ENCODE measurements at places on chromosomes 13 and 19. TPM values are rescaled to one million over a fixed set of nuclear protein-coding genes. Genes with fewer than 3 reads are reported as not detected.

Gene URAD
- not detected for total RNA-seq

Gene KLK7
- not detected for total RNA-seq

Gene CHST8
- total RNA-seq = not detected

Gene CLEC4G
- 0.49 TPM for total RNA-seq

Gene SARS2
- total RNA-seq = 6.3 TPM

Gene C5AR1
- 37.6 TPM for total RNA-seq

- DNase-seq = no peak
- H3K4me1 ChIP-seq = peaks cover 8% of the 10 kb centered on the region
- H3K4me3 ChIP-seq = no peak overlapping the region
- H3K27ac ChIP-seq = no peak overlapping the region
Observed at GRCh38 chr13:75307370-75307949, 174.5 kb downstream of the TBC1D4 start.

DNA sequence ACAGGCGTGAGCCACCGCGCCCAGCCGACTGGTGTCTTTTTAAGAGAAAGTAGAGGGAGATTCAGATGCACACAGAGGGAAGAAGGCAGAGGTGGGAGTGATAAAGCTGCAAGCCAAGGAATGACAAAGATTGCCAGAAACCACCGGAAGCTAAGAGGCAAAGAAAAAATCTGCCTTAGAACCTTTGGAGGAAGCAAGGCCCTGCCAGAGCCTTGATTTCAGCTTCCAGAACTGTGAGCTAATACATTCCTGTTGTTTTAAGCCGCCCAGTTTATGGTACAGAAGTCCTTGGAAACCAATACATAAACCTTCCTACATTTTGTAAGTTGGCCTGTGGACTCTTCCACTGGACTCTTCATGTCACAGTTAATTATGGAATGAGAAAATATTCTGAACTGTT lies 71.7 kb upstream of the SOX21 start:
- H3K27ac ChIP-seq = no peak overlapping the region
- no peaks in the 10 kb centered on the region for H3K4me1 ChIP-seq
- H3K4me3 ChIP-seq = no peak overlapping the region
- DNase-seq = no peak

- no peaks in the 10 kb centered on the region for H3K27me3 ChIP-seq
- H3K4me1 ChIP-seq = peaks cover 7% of the 10 kb centered on the region
- H3K27ac ChIP-seq = no peak overlapping the region
- H3K36me3 ChIP-seq = peaks cover 64% of the 10 kb centered on the region
- H3K4me3 ChIP-seq = no peak overlapping the region
Observed at GRCh38 chr19:49799271-49799797, 13.8 kb downstream of the FUZ start.

DNA sequence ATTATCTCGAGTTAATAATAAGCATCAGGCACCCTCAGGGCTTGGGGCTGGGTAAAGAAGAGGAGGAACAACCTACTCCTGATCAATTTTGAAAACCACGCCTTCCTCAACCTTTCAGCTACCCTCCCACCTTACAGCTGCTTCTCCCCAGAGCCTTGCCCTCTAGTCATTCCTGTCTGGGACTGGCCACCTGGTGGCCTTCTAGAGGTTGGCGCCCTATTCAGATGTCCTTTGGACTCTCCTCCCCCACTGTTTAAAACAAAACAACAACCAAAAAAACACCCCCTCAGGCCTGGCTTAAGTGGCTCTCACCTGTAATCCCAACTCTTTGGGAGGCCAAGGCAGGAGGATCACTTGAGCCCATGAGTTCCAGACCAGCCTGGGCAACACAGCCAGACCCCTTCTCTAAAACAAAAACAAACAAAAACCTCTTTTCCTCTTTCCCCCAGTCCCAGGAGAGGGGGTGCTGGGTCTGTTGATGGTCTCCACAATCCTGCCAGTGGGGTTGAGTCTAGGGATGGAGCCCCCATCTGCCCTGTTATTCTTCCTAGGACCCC lies 62.3 kb downstream of the CCDC70 start:
- H3K4me1 ChIP-seq = no peaks in the 10 kb centered on the region
- no peak for DNase-seq
- no peaks in the 10 kb centered on the region for H3K27me3 ChIP-seq
- H3K27ac ChIP-seq = no peak overlapping the region

- H3K36me3 ChIP-seq = no peaks in the 10 kb centered on the region
- no peak overlapping the region for H3K27ac ChIP-seq
- no peak for DNase-seq
- H3K27me3 ChIP-seq = no peaks in the 10 kb centered on the region
- H3K4me1 ChIP-seq = no peaks in the 10 kb centered on the region
Observed at GRCh38 chr19:54352041-54352440, 12.7 kb downstream of the LAIR1 start.

DNA sequence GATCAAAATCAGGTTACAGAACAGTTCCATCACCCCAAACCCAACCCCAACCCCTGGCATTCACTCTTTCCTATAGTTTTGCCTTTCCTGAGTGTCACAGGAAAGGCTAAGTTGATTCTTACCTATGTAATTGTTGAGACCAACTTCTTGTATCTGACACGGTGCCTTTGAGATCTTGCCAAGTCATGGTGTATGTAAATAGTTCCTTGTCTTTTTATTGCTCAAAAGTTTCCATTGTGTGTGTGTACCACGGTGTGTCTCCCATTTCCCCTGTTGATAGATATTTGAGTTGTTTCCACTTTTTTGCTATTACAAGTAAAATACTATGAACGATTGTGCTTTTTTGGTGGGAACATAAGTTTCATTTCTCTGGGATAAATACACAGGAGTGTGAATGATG lies 3.3 kb upstream of the IGFL2 start:
- H3K4me3 ChIP-seq = no peak overlapping the region
- H3K27ac ChIP-seq = no peak overlapping the region
- no peak for DNase-seq
- no peaks in the 10 kb centered on the region for H3K36me3 ChIP-seq
- no peaks in the 10 kb centered on the region for H3K4me1 ChIP-seq
- peaks cover 4% of the 10 kb centered on the region for H3K27me3 ChIP-seq

- H3K27me3 ChIP-seq = no peaks in the 10 kb centered on the region
- no peak overlapping the region for H3K27ac ChIP-seq
- H3K4me1 ChIP-seq = no peaks in the 10 kb centered on the region
- H3K36me3 ChIP-seq = no peaks in the 10 kb centered on the region
- DNase-seq = no peak
Observed at GRCh38 chr19:32570081-32570785, 10.8 kb upstream of the PDCD5 start.

- H3K36me3 ChIP-seq = no peaks in the 10 kb centered on the region
- H3K4me3 ChIP-seq = no peak overlapping the region
- no peak overlapping the region for H3K27ac ChIP-seq
- no peaks in the 10 kb centered on the region for H3K4me1 ChIP-seq
Observed at GRCh38 chr19:31316201-31316951, 32.9 kb downstream of the TSHZ3 start.

GRCh38 chr19:6800991-6801484 lies 28.5 kb downstream of the VAV1 start:
- no peak for DNase-seq
- peak overlapping the region; percentile 70 for H3K4me3 ChIP-seq
- peaks cover 4% of the 10 kb centered on the region for H3K4me1 ChIP-seq
- H3K36me3 ChIP-seq = no peaks in the 10 kb centered on the region

Measured in thoracic aorta (tissue), 2 donors.